ENCODE measurements at places on chromosomes 13 and 19. TPM values are rescaled to one million over a fixed set of nuclear protein-coding genes. Genes with fewer than 3 reads are reported as not detected.

GRCh38 chr13:111654531-111654930 lies 334.1 kb downstream of the TEX29 start:
- DNase-seq: no peak

DNA sequence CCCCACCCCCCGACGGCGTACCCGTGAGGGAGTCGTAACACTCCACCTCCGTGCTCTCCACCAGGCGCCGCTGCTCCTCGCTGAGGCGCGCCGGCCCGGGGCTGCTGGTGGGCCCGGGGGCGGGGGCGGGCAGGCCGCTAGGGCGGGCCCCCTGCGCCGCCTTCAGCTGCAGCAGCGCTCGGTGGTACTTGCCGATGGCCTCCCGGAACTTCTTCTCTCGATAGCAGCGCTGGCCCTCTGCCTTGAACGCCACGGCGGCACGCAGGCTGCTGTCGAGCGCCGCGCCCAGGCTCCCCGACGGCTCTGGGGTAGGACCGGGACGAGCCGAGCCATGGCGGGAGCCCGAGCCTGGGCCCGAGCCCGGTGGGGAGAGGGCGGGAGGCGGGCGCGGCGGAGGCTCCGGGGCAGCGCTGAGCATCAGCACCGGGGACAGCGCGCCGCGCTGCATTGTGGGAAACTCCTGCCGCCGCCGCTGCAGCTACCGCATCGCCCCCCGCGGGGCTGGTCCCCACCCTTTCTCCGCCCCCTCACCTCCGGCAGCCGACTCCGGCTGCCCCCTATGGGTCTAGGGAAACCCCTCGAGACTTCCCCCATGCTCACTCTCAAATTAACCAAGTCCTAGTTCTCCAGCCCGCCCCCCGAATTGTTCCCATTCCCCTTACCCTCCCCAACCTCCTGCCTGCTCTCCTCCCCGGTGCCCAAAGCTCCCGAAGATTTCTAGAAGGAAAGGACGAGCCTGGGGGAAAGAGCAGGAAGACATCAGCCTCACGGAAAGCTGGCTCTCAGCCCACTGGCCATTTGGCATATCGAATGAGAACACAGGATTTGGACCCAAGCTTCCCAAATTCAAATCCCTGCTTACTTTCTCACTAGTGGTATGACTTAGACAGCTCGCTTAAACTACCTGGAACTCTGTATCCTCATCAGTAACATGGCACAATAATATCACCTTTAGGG lies at the start of gene TTC9B:
Gene TTC9B, minus strand, starts transcription at position 451 of the 957 bp plus-strand sequence. Its CDS starts 3 bp downstream, at position 448.
- no peak for DNase-seq

- no peak for DNase-seq
These were observed 234.1 kb downstream of the FOXO1 start for GRCh38 chr13:40432018-40432978.

Gene ZNF490
- 7.5 TPM for total RNA-seq

- no peak for DNase-seq
These were observed 19.0 kb upstream of the N4BP2L1 start for GRCh38 chr13:32446773-32447465.

GRCh38 chr13:71522941-71523526 lies 344.0 kb downstream of the DACH1 start:
- DNase-seq: no peak

GRCh38 chr19:5805462-5806132 lies 730 bp downstream of the NRTN start:
- peak; percentile 42 for DNase-seq

DNA sequence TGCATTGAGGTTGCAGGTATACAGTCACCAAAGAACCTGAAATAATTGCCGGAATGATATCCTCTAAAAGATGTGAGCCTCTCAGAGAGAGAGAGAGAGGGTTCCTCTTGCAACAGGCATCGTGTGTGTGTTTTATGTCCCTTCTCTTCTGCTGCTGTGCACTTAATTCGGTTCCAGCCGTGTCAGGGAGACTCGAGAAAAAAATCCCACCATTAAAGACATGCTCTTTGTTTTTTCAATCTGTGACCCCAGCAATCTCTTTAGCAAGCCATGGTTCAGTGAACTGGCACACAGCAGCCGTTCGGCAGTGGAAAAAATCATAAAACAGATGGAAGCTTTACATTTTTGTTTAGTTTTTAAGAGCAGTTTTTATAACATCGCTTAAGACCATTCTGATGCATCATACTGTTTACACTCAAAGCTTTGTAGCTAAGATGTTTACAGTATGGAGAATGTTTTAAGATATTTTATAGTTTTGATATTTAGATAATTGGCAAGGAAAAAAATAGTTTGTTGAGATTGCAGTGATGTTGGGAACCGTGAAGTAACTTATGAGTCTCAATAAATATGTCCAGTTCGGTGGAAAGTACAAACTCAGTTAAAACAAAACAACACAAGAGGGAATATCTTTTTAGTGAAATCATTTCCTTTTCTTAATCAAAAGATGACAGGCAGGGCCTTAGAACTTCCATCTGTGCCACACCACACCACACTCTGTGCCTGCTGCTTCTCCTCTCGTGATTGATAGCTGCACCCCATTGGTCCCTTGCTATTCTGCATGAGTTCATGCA lies 31.2 kb upstream of the ZNF536 start:
- DNase-seq: no peak

Gene NEK5
- not detected for total RNA-seq

Gene ANGPTL8
- total RNA-seq: not detected

Measured in PC-9 (cell line).